Lower lobe of right lung (tissue), 2 donors: ENCODE measurements at places on chromosomes 11 and 22.
A peak's percentile ranks its signal among the peaks of the same experiment; 100 is the strongest.

GRCh38 chr11:44605965-44606364 is 40.5 kb downstream of the CD82 start:
- H3K4me1 ChIP-seq, result peaks cover 68% of the 10 kb centered on the region
- H3K27ac ChIP-seq, result no peak overlapping the region
- H3K4me3 ChIP-seq, result no peak overlapping the region
- H3K36me3 ChIP-seq, result peaks cover 34% of the 10 kb centered on the region

DNA sequence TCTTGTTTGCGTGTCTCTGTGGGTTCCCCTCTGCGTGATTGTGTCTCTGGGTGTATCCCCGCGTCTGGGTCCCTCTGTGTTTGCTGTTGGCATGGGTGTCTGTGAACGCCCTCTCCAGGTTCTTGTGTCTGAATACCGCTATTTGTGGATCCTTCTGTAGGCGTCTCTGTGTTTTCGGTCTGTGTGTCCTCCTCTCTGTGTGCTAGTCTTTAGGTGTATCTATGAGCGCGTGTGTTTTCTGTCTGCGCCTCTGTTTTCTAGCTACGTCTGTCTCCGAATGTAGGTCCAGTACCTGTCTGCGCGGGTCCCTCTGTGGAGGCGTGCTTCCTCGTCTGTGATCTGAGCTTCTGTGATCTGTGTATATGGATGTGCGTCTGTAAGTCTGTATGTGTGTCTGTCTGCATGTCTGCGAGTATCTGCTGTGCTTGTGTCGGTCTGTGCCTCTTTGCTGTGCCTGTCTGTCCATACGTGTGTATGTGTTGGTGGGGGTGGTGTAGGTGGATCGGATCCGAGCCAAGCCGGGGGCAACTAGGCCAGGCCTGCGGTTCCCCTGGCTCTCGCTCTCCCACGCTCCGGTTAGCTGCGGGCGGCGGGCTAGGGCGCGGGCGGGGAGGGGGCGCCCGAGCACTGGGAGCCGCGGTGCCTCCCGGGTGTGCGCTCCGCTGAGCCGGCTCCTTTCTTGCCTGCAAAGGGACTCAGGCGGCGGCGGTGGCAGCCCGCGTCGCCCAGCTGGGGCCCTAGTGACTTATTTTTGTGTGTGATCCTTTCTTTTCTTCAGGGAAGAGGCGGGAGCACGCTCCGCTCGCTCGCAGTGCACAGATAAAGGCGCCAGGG is 105.3 kb upstream of the E2F8 start:
- peaks cover 33% of the 10 kb centered on the region for H3K4me1 ChIP-seq
- peak overlapping the region; percentile 56 for H3K4me3 ChIP-seq
- H3K36me3 ChIP-seq, result no peaks in the 10 kb centered on the region

DNA sequence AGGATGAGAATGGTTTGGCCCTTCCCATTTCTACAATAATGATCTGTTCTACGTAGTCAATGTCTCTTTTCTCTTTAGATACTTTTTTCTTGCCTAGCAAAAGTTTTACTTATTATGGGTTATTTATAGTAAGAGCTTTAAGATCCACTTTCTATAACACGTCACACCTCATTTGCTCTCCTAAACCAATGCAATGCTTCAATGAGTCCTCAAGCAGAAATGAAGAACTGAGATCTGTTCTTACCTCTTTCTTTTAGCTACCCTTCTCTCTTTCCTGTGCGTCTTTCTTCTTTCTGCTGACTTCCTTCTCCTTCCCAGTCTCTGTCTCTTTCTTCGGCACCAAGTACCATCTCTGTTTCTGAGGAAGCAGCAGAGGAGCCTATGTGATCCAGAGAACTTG is 61.8 kb downstream of the SNX19 start:
- DNase-seq, result no peak
- no peak overlapping the region for H3K27ac ChIP-seq
- H3K36me3 ChIP-seq, result no peaks in the 10 kb centered on the region
- H3K4me3 ChIP-seq, result no peak overlapping the region

DNA sequence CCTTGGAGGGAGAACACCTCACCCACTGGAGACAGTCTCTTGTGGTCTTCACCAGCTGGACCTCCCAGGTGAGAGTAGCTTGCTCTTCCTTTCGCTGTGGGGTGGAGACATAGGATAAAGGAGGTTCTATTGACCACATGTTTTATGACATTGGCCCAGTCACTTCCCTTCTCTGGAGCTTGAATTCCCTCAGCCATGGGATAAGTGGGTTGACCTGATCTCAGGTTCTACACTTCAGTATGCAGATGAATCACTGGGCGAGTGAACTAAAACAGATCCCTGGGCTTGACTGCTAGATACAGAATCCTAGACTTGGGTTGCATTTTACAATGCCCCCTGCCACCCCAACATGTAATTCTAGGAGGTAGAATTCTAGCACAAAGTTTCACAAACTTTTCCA is 54.8 kb upstream of the PRSS23 start:
- no peak for DNase-seq
- peaks cover 21% of the 10 kb centered on the region for H3K4me1 ChIP-seq
- H3K4me3 ChIP-seq, result no peak overlapping the region
- no peaks in the 10 kb centered on the region for H3K27me3 ChIP-seq
- H3K27ac ChIP-seq, result no peak overlapping the region

- no peaks in the 10 kb centered on the region for H3K27me3 ChIP-seq
- no peaks in the 10 kb centered on the region for H3K4me1 ChIP-seq
- DNase-seq, result no peak
- no peak overlapping the region for H3K4me3 ChIP-seq
Measured at GRCh38 chr11:30046578-30046945, 29.7 kb upstream of the KCNA4 start.

DNA sequence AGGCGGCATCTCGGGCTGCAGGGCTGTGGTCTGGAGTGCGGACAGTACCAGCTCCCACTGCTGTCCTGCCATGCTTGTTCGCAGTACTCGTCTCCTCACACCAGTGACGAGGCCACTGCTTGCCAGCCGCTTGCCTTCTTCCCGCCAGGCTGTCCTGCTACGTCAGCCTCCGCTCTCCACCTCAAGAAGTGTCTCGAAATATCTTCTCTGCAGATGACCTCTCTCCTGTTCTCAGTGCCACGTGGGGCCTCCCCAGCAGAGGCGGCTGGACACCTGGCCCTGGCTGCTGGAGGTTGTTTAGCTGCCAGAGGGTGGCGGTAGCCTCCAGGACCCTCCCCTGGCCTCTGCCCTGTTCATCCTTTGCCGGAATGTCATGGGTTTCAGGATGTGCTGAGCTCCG is 3.1 kb upstream of the CCDC188 start:
- H3K36me3 ChIP-seq, result no peaks in the 10 kb centered on the region
- DNase-seq, result no peak
- no peak overlapping the region for H3K27ac ChIP-seq
- H3K4me3 ChIP-seq, result no peak overlapping the region
- peaks cover 20% of the 10 kb centered on the region for H3K27me3 ChIP-seq
- H3K4me1 ChIP-seq, result no peaks in the 10 kb centered on the region

GRCh38 chr11:93773045-93773477 is 11.0 kb upstream of the MED17 start:
- no peak overlapping the region for H3K4me3 ChIP-seq
- no peak for DNase-seq
- H3K4me1 ChIP-seq, result no peaks in the 10 kb centered on the region
- H3K27me3 ChIP-seq, result no peaks in the 10 kb centered on the region
- H3K27ac ChIP-seq, result no peak overlapping the region

DNA sequence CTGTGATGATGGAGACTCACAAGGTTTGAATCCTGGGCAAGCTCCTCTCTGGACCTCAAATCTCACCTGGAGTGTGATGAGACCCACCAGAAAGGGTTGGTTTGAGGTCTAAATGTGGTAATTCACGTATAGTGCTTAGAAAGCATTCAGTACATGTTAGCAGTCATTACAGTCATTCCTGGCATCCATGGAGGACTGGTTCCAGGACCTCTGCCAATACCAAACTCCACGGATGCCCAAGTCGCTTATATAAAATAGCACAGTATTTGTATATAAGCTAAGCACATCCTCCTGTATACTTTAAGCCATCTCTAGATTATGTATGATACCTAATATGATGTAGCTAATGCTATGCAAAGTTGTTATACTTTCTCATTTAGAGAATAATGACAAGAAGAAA is 67.6 kb upstream of the CYP2D6 start:
- no peak overlapping the region for H3K4me3 ChIP-seq
- no peaks in the 10 kb centered on the region for H3K36me3 ChIP-seq
- no peak overlapping the region for H3K27ac ChIP-seq
- no peaks in the 10 kb centered on the region for H3K4me1 ChIP-seq

DNA sequence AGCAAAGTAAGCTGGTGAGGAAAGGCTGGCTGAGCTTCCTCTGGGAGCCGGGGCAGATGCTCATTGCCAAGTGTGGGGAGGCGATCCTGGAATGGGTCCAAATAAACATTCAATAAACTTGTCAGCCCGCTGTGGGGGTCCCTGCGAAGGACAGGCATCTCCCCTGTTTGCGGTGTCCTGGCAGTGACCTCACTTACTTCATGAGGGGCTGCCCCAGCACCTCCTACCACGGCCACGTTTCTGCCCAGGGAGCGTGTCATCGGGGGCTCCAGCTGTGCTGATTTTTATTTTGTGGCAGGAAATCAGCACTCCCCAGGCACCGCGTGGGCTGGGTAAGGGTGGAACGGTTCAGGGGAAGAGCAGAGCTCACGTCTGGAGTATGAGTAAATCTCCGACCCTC is 493.9 kb upstream of the B3GAT1 start:
- no peaks in the 10 kb centered on the region for H3K4me1 ChIP-seq
- H3K27me3 ChIP-seq, result peaks cover 9% of the 10 kb centered on the region
- H3K4me3 ChIP-seq, result no peak overlapping the region

DNA sequence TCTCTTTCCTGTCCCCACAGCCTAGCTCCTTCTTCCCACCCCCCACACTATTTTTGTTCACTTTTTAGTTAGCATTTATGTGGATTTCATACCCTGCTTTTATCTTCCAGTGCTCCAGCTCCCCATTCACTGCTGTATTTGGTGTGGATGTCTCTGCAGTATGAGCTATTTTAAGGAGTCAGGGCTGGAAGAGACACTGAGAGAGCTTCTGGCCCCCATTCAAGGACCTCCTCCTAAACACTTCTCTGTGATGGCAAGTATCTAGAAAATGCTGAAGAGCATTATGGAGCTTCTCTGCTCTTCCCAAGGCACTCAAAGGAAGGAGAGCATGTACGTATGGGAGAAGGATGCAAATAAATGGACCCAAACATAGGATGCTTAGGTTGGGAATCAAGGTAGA is 79.5 kb downstream of the RAB30 start:
- no peaks in the 10 kb centered on the region for H3K27me3 ChIP-seq
- H3K27ac ChIP-seq, result no peak overlapping the region
- H3K4me3 ChIP-seq, result no peak overlapping the region
- H3K36me3 ChIP-seq, result peaks cover 7% of the 10 kb centered on the region
- H3K4me1 ChIP-seq, result peaks cover 4% of the 10 kb centered on the region
- no peak for DNase-seq

- DNase-seq, result no peak
- no peaks in the 10 kb centered on the region for H3K4me1 ChIP-seq
- no peak overlapping the region for H3K4me3 ChIP-seq
- H3K27ac ChIP-seq, result no peak overlapping the region
Measured at GRCh38 chr11:79266396-79266795, 174.4 kb downstream of the TENM4 start.

- peaks cover 38% of the 10 kb centered on the region for H3K4me1 ChIP-seq
- no peak overlapping the region for H3K4me3 ChIP-seq
- H3K27me3 ChIP-seq, result no peaks in the 10 kb centered on the region
- no peak for DNase-seq
- no peaks in the 10 kb centered on the region for H3K36me3 ChIP-seq
- peak overlapping the region; percentile 94 for H3K27ac ChIP-seq
Measured at GRCh38 chr11:65470433-65471049, 28.3 kb upstream of the MALAT1 start.

DNA sequence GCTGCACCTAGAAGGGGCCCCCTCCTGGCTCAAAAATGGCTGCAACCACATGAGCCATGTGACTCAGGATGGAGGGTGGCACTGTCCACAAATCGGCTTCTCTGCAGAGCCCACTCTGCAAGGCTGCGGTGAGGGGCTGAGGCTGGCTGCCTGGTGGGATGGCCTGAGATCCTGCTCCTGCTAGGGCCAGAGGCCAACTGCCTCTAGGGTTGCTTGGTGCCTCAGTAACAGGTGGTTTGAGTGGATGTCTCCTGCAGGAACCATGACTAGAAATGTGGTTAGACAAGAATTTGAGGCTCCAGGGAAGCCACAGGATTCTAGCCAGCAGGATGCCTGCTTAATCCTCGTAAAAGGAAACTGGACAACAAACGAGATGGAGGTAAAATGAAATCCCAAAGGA is 17.1 kb downstream of the PATZ1 start:
- no peak overlapping the region for H3K27ac ChIP-seq
- DNase-seq, result no peak
- H3K4me1 ChIP-seq, result no peaks in the 10 kb centered on the region
- H3K27me3 ChIP-seq, result no peaks in the 10 kb centered on the region

GRCh38 chr11:70072861-70073755 is 5.0 kb upstream of the ANO1 start:
- DNase-seq, result no peak
- peaks cover 9% of the 10 kb centered on the region for H3K4me1 ChIP-seq
- H3K4me3 ChIP-seq, result no peak overlapping the region
- H3K27ac ChIP-seq, result no peak overlapping the region
- H3K27me3 ChIP-seq, result peaks cover 39% of the 10 kb centered on the region

GRCh38 chr11:77375107-77375506 is 73.6 kb upstream of the GDPD4 start:
- no peak for DNase-seq
- no peaks in the 10 kb centered on the region for H3K4me1 ChIP-seq
- H3K4me3 ChIP-seq, result no peak overlapping the region
- peaks cover 44% of the 10 kb centered on the region for H3K36me3 ChIP-seq

DNA sequence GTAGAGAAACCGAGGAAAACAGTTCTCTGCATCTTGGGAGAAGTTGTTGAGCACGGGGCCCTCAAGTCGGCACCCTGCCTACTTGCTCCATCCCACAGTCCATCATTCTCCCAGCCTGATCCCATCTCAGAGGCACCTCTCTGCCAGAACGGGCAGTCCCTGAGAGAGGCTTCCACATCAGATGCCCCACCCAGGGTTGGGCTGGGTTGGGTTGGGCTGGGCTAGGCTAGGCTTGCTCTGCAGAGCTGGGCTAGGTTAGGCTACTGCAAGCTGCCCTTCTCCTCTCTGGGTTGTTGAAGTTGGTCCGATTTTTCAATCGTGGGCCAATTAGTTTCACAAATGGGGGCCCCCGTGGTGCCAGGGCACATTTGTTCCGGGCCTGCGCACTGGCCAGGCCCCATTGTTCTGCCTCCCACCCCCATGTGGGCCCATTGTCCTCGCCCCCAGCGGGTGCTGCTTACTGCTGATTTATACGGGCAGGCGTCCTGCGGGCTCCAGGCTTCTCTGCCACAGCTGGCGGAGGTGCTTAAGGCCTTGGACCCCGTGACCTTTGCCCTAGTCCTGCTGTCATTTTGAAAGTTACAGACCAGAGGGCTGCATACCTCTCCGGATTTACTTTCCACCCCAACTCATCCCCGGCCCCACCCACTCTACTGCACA is 63.7 kb upstream of the NNMT start:
- H3K36me3 ChIP-seq, result peaks cover 6% of the 10 kb centered on the region
- DNase-seq, result no peak
- H3K27ac ChIP-seq, result no peak overlapping the region
- peaks cover 66% of the 10 kb centered on the region for H3K4me1 ChIP-seq
- no peak overlapping the region for H3K4me3 ChIP-seq

- no peaks in the 10 kb centered on the region for H3K36me3 ChIP-seq
- H3K27ac ChIP-seq, result no peak overlapping the region
- H3K4me1 ChIP-seq, result peaks cover 24% of the 10 kb centered on the region
- no peak overlapping the region for H3K4me3 ChIP-seq
- no peaks in the 10 kb centered on the region for H3K27me3 ChIP-seq
Measured at GRCh38 chr11:122723576-122723975, 68.1 kb downstream of the UBASH3B start.
